Kidney tubule cell (primary cell): ENCODE measurements at places on chromosomes 2 and 18.
A peak's percentile ranks its signal among the peaks of the same experiment; 100 is the strongest.

- no peak for DNase-seq
Measured at GRCh38 chr18:23240609-23240930, 105.3 kb downstream of the CABLES1 start.

DNA sequence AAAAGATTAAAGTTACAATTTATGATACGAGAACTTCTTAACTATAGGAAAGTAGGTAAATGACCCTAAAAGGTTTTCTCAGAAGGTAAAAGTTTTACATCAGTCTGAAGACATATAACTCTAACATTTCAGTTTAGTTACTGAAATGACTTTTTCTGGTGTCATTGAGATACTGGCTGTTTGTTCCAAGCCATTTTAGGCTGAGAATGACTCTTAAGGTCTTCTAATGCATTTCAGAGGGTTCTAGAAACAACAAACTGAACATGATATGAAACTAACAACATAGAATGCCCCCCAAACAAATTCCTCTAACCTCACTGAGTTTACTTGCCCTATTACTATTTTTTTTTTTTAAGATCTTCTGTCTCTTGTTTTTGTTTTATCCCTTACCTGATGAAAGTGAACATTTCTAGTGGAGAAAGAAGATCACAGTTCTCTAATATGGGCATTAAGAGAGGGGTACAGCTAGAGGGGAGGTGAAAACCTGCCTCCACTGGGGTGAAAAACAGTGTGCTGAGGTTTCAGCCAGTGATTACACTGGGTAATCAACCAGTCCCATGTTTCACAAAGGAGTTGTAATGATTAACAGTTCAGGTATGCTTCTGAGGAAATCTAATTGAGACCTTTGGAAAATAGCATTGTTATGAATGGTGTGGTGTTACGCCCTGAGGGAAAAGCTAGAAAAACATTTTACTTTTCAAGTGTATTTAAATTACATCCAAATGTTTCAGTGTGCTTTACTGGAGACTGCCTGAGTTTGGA is 11.2 kb downstream of the NABP1 start:
- DNase-seq = peak; percentile 89

DNA sequence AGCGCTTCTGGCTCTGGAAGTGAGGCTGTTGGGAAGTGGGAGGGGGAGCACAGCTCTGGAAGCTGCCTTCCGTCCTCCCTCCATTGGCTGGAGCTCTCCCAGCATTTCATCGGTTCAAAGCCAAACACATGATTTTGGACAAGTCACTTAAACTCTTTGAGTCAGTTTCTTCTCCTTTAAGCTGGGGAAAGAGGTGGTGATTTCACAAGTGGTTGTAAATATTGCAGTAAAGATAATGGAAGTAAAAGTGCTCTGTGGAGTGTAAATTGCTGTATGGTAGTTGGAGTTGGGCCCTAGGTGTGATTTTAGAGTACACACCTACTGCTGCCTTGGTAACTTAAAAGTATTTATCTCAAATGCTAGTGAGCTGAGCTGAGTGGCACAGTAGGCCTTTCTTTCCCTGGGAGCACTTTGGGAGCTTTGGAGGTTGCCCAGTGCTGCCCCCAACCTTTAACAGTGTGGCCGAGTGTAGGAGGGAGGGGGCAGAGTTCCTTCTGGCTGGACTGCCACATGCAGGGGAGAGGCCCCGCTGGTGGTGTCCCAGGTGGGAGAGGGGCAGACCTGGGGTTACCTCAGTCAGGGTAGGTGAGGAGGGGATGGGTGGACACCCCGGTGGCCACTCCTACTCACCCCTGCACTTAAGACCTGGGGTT is 54.7 kb downstream of the ASAP2 start:
- no peak for DNase-seq

GRCh38 chr2:29080886-29081743 is 6.8 kb upstream of the PCARE start:
- no peak for DNase-seq

DNA sequence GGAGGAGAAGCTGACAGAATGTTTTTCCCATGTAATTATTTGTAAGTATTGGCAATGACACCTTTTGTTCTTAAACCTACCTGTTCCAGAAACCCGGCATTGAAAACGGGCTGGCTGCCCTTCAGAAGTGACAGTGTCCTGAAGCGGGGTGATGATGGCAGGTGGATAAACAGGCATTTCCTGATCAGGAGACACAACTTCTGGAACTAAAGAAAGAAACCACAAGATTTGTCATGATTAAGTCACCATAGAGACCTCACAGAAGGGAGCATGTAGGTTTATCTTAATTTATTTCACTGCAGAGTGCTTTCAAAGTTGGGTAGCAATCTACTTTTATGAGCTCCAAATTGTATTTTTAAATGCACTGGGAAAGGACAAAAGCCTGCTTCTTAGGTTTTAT is 43.1 kb downstream of the TTN start:
- DNase-seq = peak; percentile 65

- no peak for DNase-seq
Measured at GRCh38 chr2:23498943-23499342, 114.0 kb downstream of the KLHL29 start.

- DNase-seq = no peak
Measured at GRCh38 chr2:23698721-23699579, 228.0 kb downstream of the ATAD2B start.

GRCh38 chr18:24500217-24500616 is 39.8 kb downstream of the HRH4 start:
- no peak for DNase-seq

DNA sequence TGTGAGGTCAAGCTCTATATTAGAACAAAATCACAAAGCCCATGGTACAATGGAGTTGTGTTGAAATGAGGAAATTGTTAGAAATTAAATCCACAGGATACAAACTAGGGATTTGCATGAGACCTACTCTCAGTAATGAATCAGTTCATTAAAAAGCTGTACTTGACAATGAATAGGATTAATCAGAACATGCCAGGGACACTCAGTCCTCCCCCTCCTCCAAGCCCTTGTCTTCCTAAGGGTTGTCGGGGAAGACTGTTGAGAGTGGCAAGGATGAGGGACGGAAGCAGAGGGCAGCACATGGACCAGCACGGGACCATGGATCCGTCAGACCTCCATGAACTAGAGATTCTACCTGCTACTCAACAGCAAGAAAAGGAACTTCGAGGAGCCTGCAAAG is 39.8 kb downstream of the SPRED2 start:
- no peak for DNase-seq

DNA sequence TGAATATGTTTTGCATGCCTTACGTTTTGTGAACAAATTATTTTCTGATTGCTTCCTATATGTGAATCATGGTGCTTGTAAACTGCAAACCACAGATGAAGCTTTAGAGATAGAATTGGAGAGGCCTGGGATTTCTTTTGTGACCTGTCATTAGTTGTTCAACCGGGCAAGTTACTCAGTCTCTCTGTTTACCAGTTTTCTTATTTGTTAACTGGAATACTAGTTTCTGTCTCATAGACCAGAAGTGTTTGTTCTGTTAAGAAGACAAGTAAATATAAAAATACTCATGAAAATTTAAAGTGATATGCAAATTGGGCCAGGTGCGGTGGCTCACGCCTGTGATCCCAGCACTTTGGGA is 27.3 kb downstream of the DGKD start:
- DNase-seq = no peak

GRCh38 chr2:33015421-33016142 is 68.8 kb downstream of the LTBP1 start:
- DNase-seq = peak; percentile 71

- DNase-seq = no peak
Measured at GRCh38 chr2:30209227-30209626, 22.1 kb upstream of the LBH start.

DNA sequence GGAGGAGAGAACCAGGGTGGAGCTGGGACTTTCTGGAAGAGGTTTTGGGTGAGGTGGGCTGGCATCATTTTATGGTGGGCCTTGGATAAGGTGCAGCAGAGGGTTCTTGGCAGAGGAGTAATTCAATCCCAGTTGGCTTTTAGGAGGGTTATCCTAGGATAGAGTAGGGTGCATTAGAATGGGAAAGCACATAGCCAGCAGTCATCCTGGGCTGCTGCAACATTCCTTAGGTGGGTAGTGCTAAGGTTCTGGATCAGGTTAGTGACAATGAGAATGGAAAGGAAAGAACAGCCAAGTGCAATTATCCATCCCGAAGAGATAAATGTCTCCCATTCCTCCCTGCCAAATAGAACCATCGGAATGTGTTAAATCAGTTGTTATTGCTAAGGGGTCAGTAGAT is 157.3 kb upstream of the SPRED2 start:
- no peak for DNase-seq

- DNase-seq = no peak
Measured at GRCh38 chr2:239805043-239805329, 220.2 kb downstream of the NDUFA10 start.

- no peak for DNase-seq
Measured at GRCh38 chr18:73653827-73654226, 493.8 kb downstream of the FBXO15 start.

DNA sequence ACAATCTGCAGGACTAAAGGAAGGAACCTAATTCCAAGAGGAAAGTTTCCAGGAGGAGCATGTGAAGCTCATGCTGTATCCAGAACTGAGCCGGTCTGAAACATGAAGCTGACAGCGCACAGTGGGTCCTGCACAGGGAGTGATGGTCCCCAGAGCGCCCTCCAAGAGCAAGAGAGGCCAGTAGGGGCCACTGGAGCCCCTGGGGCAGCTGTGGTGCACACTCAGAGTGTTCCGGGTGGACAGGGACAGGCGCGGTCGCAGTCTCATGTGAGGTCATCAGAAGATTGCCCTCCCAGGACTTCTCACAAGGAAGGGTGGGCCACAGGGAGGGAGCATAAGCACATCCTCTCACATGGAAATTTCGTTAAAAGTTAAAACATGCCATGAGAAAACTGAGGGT is 355.9 kb downstream of the EIPR1 start:
- no peak for DNase-seq

GRCh38 chr18:63365876-63366212 is 1.2 kb downstream of the KDSR start:
- peak; percentile 28 for DNase-seq

DNA sequence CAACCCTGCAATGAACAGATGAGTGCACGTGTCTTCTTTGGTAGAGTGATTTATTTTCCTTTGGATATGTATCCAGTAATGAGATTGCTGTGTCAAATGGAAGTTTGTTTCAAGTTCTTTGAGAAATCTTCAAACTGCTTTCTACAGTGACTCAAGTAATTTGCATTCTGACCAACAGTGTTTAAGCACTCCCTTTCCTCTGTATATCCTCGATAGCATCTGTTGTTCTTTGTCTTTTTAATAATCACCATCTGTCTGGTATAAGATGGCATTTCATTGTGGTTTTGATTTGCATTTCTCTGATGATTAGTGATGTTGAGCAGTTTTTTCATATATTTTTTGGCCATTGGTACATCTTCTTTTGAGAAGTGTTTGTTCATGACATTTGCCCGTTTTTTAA is 1608.3 kb upstream of the ZEB2 start:
- no peak for DNase-seq

DNA sequence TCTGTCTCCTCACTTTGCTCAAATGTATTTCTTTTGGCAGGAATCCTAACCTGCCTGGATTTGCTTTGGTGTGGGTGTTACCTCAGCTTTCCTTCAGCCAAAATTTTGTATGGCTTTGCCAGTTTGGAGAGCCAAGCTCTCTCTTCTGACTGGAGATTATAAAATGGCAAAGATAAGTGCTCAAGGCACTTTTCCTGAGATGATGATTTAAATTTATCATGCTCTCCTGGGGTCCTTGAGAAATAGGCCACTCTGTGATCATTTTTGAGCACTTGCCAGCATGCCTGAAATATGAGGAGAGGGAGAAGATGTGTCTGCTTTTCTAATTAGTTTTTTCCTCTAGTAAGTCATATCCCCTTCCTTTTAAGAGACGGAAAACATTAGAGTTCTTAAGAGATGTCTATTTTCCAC is 683.0 kb downstream of the SLC4A3 start:
- DNase-seq = no peak

DNA sequence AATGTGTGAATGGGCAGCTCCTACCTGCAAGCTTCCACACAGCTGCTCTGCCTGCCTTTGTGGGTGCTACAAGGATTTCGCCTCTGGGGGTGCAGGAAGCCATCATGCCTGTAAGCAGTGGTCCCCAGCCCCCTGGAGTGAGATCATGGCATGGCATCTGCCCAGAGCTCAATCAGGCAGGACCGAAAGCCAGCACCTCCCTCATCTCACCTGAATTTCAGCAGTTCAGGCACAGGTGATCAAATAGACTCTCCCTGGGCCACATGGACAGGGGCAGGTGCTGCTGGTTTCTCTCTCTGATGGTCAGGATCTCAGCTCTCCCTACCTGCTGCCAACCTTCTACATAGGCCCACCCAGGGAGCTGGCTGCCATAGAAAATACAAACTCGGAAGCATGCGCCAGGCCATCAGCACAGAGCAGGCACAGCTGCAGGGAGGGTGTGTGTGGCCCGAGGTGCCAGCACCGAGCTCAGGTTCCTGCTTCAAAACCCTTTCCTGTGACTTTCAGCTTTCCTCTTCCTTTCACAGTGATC is 133.2 kb upstream of the ID2 start:
- no peak for DNase-seq

- no peak for DNase-seq
Measured at GRCh38 chr2:138726681-138727080, 53.5 kb downstream of the NXPH2 start.

DNA sequence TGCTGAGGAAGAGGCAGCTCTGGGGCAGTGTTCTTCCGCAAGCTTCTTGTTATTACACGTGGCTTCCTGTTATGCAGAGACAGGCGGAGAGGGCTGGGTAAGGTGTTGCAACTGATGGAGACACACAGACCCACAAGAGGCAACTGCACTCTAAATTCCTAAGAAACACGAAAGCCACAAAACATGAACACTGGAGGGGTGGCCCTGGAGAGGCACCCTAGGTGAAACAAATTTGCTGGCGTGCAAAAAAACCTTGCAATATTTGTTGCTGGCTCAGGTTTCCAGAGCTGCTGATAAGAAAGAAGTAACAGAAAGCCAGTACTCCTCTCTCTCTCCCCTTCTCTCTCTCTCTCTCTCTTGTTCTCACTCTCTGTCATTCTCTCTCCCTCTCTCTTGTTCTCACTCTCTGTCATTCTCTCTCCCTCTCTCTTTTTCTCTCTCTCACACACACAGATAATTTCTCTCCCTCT is 31.8 kb downstream of the ARHGAP25 start:
- no peak for DNase-seq

DNA sequence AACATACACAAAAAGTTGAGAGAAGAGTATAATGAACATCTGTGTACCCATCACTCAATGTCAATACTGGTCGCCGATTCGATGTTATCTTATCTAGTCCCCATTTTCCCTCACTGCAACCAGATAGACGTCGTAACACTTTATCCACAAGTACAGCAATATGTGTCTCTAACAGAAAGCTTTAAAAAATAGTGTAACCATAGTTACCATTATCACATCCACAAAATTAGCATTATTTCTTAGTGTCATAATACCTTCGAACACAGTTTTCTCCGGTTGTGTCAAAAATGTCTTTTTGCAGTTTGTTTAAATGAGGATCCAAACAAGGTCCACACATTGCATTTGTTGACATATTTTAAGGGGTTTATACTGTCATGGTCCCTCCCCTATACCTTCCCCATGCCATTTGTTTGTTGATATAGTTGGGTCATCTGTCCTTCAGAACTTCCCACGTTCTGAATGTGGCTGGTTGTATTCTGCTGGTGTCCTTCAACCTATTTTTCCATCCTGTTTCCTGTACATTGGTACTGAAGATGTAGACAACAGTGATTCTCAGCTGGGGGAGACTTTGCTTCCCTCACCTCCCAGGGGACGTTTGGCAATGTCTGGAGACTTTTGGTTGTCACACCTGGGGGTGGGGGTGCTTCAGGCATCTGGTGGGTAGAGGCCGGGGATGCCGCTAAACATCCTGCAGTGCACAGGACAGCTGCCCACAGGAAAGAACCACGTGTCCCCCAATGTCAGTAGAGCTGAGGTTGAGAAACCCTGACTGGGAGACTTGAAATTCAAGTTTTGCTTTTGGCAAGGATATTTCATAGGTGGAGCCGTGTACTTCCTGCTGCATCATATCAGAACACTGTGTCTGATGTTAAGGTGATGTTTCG is 72.7 kb upstream of the SPRED2 start:
- DNase-seq = no peak
